CD4-positive, alpha-beta T cell treated with Interleukin-1 beta for 1 hour (primary cell): ENCODE measurements at places on chromosomes 1 and 21.

- peak; percentile 34 for DNase-seq
Measured at GRCh38 chr1:114756009-114756892, 1.5 kb downstream of the CSDE1 start.

DNA sequence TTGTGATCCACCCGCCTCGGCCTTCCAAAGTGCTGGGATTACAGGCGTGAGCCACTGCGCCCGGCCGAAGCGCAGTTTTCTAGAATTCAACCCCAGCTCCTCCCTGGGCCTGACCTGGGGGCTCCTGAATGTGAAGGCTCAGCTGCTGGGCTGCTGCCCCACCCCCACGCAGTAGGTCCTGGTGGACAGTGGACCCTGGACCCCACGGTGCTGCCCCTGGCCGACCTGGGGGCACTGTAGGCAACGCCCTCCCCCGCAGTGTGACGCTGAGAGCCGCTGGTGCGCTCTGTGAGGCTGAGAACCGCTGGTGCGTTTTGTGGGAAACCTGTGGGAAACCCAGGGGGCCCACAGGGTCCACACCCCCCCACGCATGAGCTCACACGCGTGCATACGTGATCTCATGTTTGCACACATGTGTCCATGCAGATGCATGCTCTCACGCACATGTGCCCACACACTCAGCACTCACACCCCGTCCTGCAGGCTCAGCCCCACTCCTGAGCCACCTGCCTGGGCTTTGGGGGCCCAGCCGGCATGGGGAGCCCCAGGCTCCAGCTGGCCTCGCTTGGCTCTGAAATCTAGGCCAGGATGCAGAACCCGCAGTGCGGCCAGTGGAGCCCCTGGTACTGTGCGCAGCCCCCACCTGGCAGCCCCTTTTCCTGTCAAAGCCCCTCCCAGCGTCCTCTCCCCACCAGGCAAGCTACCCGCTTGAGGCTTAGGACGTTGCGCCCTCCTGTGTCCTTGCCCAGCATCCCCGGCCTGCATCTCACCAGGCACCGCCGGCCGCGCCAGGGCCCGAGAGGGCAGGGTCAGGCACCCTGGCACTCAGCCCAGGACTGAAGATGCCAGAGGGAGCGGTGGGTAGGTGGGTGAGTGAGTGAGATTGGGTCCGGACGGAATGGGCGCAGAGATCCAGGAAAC is 67.7 kb downstream of the COL18A1 start:
- no peak for DNase-seq

GRCh38 chr1:114703242-114703641 is 7.9 kb upstream of the AMPD1 start:
- DNase-seq: no peak

- no peak for DNase-seq
Measured at GRCh38 chr1:60091195-60091715, 17.7 kb upstream of the C1orf87 start.

DNA sequence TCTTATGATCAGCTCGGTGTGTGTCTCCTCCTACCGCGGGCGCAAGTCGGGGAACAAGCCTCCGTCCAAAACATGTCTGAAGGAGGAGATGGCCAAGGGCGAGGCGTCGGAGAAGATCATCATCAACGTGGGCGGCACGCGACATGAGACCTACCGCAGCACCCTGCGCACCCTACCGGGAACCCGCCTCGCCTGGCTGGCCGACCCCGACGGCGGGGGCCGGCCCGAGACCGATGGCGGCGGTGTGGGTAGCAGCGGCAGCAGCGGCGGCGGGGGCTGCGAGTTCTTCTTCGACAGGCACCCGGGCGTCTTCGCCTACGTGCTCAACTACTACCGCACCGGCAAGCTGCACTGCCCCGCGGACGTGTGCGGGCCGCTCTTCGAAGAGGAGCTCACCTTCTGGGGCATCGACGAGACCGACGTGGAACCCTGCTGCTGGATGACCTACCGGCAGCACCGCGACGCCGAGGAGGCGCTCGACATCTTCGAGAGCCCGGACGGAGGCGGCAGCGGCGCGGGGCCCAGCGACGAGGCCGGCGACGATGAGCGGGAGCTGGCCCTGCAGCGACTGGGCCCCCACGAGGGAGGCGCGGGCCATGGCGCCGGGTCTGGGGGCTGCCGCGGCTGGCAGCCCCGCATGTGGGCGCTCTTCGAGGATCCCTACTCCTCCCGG is 1.5 kb downstream of the KCNC4 start:
- peak; percentile 41 for DNase-seq

- no peak for DNase-seq
Measured at GRCh38 chr1:105101261-105101660, 1351.6 kb downstream of the AMY1C start.

GRCh38 chr21:45309987-45310381 is 22.3 kb upstream of the POFUT2 start:
- no peak for DNase-seq

DNA sequence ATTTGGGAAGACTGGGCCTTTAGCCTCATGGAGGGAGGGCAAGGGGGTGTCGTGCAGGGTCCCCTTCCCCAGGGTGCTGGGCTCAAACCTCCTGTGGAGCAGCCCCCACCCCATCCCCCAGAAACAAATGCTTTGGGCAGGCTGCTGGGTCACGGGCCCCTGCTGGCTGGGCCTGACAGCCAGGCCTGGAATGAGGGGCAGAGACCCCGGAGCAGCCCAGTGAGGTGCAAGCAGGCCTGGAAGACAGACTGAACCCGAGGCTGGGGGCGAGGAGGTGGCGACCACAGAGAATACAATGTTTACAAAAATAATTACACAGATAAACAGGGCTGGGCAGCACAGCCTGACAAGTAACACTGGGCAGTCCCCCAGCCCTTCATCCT is 5.3 kb downstream of the CCDC24 start:
- no peak for DNase-seq

DNA sequence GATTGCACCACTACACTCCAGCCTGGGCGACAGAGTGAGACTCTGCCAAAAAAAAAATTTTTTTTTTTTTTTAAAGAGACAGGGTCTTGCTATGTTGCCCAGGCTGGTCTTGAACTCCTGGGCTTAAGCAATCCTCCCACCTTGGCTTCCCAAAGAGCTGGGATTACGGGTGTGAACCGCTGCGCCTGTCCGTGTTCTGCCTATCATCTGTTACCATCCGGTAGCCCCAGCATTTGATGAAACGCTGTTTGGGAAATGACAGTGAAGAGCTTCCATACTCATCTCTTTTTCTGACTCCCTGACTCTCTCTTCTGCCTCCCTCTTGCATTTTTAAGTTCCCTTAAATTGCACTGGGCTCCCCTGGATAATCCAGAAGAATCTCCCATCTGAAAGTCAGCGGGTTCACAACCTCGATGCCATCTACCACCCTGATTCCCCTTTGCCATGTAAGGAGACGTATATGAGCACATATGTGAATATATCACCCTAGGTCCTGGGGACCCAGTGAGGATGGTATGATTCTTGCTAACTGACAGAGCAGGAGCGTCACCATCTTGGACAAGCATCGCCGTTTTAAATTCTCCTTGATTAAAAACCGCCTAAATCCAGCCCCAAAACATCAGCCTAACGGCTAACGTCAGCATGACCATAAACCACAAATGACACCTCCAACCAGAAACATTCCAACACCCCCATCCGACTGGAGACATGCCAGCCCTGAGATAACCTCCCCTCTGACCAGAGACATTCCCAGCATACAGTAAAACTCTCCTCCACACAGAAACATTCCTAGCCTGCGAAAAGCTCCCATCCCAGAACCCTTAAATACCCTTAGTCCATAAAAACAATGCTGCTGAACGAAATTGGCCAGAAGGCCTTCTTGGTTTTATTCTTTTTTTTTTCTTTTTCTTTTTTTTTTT is 12.4 kb downstream of the TNFRSF8 start:
- DNase-seq: no peak

- no peak for DNase-seq
Measured at GRCh38 chr1:88141499-88142074, 542.5 kb upstream of the PKN2 start.

- DNase-seq: no peak
Measured at GRCh38 chr1:81540216-81540615, 260.5 kb upstream of the ADGRL2 start.

DNA sequence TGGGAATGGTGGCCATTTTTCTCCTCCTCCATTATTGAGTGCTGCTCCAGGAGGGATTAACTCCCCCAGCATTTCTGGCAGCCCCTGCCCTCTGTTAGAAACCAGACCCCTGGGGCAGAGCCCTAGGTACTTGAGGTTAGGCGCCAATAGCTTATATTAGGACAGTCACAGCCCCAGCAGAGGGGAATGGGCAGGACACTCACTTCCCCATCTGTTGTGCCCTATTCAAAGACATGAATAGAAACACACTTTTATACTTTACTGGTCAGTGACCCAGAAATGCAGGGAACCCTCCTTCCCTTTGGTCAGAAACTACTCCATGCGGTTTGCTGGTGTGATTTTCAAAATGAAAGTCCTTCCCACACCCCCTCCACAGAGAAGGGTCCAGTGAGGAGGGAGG is 267.7 kb downstream of the PTBP2 start:
- DNase-seq: no peak

DNA sequence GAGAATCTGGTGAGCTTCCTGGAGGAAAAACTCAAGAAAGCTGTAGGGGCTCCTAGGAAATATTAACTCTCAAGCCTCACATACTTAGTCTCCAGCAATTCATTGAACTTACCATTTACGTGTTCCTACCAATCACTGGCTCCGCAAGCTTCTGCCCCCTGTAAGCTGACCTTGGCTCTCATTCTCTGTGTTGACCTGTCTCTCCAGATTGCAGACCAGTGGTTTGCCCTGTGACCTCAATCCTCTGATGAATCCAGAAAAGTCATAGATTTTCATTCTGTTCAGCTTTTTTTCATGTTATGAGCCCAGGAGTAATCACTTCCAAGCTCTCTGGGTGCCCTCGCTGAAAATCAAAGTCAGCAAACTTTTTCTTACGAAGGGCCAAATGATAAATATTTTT is 241.9 kb downstream of the DSCAM start:
- no peak for DNase-seq
